ENCODE measurements at places on chromosomes 2 and 18.

DNA sequence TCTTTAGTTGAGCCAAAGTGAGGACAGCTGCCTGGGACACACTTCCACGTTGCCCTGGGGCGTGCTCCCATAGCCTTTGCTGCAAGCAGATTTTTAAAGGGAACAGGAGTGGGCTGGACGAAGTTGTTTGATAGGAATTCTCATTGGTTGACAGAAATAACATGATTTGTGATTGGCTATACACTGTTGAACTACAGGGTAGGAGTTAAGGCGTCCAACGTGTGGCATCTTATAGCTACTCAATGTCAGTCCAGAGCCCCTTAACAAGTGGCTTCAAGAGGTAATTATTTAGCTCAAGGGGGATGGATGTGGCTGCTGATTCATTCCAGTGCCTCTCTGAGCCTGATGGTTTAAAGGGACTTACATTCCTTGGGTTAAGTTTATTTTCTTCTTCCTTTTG lies 65.5 kb downstream of the ACAA2 start:
- DNase-seq, result peak; percentile 91

GRCh38 chr2:165777522-165778186 lies 16.4 kb downstream of the GALNT3 start:
- no peak for DNase-seq

- no peak for DNase-seq
Observed at GRCh38 chr2:15009681-15010080, 377.2 kb downstream of the LRATD1 start.

- no peak for DNase-seq
Observed at GRCh38 chr2:174510583-174511189, 23.9 kb upstream of the GPR155 start.

DNA sequence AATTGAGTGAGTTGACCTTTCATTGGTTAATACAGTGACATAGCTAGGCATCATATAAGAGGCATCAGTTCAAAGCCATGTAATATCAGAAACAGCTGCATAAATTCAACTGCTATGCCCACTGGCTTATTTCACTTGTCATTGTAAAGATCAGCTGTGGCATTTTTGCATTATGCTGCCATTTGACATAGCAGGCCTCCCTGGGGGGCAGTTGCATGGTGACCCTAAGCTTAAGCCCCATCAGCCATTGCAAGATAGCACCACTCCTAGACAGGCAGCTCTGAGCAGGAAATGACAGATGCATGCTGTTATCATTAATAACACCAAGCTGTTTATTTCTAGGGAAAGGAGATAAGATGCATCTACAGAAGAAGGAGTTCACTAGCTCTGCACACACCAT lies 233.4 kb upstream of the CNTNAP5 start:
- DNase-seq, result peak; percentile 28

- DNase-seq, result no peak
Observed at GRCh38 chr2:32172870-32173269, 7.2 kb downstream of the SLC30A6 start.

GRCh38 chr2:40096360-40096759 lies 317.3 kb upstream of the THUMPD2 start:
- no peak for DNase-seq

GRCh38 chr2:10820562-10820961 lies 8.0 kb upstream of the PDIA6 start:
- DNase-seq, result no peak

DNA sequence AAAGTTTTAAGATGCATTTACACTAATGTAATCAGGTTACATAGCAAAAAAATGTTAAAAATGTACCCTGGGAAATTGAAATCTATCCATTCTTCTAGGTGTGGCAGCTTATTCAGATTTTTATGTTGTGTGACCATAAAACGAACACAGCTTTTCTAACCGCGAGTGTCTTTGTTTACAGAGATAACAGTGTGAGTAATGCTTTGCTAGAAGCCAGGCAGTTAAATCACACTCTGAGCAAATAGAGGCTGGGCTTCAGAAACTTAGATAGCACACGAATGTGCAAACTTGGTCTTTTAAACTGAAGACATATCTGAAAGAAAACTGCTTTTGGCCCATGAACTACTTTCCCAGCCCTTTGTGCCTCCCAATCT lies 116.1 kb downstream of the SPTBN1 start:
- DNase-seq, result no peak

- no peak for DNase-seq
Observed at GRCh38 chr2:204030322-204030721, 93.8 kb downstream of the ICOS start.

- no peak for DNase-seq
Observed at GRCh38 chr2:169112841-169113240, 43.5 kb downstream of the DHRS9 start.

Measured in NCI-H524 treated with DMSO at 0.1 percent for 48 hours (cell line).